Retinal pigment epithelial cell (primary cell): ENCODE measurements at places on chromosomes 4 and X.

- DNase-seq, result peak; percentile 71
Measured at GRCh38 chr4:112296949-112297880, at the start of gene ALPK1. Gene ALPK1 (plus strand): TSS chr4:112297369.

DNA sequence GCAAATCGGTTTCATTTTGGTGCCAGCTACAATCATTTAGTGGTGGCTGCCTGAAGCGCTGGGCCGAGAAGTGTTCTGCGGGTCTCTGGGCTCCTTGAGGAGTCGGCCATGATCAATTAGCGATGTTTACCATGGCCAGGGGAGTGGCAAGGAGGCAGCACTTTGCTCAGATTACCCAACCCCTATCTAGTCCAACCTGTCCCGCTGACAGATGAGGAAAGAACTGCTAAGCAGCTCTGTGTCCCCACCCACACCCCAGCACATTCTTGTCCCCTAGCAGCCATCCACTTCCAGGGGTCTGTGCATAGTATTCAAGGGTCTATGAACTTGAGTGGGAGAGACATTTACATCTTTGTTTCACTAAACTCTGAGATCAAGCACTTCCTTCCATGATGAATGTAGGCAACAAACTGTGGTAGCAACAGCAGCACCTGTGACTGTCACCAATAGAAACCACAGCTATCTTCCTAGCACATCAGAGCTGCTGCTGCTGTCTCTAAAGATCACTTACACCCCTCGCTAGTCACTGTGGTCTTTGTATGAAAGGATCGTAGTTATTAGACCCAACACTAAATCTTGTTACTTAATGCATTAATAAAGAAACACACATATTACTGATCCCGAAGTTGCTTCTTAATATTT lies 331.6 kb downstream of the BCOR start:
- DNase-seq, result no peak

DNA sequence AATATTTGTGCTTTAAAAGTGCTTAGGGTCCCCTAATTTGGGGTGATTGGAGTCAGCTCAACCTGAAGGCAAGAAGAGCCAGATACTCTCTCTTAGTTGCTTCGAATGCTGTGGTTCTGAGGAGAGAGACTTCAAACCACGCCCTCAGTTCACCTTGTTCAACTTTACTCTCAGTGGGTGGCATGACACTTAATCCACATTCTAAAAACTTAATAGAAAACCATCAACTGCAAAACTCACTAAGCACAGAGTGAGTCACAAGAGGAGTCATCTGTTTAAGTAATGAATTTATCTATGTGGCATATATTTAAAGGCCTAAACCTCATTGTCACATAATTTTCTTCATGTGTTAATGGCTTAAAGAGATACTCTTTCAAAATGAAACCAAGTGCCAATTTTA lies 99.5 kb upstream of the SLC4A4 start:
- no peak for DNase-seq

- DNase-seq, result no peak
Measured at GRCh38 chrX:12758291-12758690, 32.9 kb upstream of the PRPS2 start.
